ENCODE measurements at places on chromosomes 6 and 20.

DNA sequence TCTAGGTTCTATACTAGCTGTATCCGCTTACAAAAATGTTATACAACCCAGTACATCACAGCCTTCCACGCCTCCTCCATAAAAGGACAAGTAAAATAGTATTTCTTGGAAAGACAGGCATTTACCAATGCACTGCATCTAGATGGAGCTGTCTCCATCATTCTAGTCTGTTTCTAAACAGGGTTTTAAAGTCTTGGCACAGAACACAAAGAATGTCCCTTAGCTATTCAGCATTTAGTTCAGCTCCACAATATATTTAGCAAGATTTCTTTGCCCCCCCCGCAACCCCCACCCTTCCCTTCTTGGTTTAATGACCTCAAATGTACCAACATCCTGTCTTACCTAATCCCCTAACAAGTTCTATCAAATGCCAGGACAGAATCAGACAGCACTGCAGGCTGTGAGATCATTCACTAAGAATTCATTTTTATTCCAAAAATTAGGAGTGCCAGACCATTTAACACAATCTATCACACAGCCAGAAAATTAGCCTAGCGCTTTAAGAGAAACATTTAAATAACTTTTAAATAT, 198.6 kb downstream of the BACH2 start:
- DNase-seq: no peak

DNA sequence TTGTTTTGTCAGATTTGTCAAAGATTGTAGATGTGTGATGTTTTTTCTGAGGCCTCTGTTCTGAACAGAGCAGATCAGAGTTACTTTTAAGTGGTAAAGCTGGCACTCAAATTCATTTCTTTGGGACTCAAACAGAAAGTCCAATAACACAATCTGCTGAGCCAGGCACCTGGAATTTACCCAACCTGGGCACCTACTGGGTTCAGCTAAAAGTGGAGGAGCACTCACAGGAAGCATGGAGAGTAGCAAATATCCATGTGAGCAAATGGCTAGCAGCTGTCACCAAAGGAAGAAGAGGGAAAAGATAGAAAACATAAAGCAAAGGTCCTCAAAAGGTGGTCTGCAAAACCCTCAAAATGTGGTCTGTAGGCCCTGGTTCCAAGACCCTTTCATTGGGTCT, 116.8 kb downstream of the FIG4 start:
- no peak for DNase-seq

DNA sequence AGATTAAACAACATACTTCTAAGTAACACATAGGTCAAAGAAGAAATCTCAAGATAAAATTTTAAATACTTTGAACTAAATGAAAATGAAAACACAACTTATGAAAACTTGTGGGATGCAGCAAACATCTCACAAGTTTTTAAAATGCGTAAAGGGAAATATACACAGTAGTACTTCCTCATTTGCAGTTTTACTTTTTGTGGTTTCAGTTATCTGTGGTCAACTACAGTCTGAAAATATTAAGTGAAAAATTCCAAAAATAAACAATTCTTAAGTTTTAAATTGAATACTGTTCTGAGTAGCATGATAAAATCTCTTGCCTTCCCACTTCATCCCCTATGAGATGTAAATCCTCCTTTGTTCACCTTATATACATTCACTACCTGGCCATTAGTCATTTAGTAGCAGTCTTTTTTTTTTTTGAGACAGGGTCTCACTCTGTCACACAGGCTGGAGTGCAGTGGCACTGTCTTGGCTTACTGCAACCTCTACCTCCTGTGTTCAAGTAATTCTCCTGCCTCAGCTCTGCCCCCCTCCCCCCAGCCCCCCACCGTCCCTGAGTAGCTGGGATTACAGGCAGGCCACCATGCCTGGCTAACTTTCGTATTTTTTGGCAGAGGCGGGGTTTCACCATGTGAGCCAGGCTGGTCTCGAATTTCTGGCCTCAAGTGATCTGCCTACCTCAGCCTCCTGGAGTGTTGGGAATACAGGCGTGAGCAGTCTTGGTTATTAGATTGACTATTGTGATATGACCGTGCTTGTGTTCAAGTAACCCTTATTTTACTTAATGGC, 154.6 kb upstream of the AHI1 start:
- no peak for DNase-seq

GRCh38 chr6:89117211-89118108, at the start of gene SRSF12:
TSS of gene SRSF12 (minus strand) at chr6:89118071. CDS start at chr6:89117887, 184 bp downstream.
- peak; percentile 28 for DNase-seq

Measured in CD4-positive, alpha-beta T cell treated with Interferon gamma for 1 hour (primary cell).